ENCODE measurements at places on chromosomes 1 and 21.

- DNase-seq: no peak
Observed at GRCh38 chr1:17053086-17053684, 647 bp downstream of the SDHB start.

- no peak for DNase-seq
Observed at GRCh38 chr1:44405031-44405797, at the start of gene RNF220. TSS of gene RNF220 (plus strand) at chr1:44405255.

DNA sequence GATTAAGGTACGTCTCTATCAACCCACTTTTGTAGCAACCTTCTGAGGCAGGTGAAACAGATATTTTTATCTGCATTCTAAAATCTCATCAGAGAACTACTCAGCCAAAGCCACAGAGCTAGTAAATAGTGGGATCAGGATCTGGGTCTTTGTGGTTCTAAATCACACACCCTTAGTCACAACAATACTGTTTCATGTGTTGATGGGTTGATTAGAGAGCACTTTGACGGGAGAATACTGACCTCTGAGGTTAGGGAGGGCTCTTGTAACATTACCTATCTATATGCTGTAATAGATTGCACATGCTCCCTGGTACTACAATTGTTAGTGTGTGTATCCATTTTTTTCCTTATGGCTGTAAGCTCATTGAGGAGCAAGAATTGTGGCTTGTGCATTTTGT is 45.5 kb upstream of the CCDC190 start:
- DNase-seq: no peak

- no peak for DNase-seq
Observed at GRCh38 chr1:224493269-224493668, 58.7 kb upstream of the WDR26 start.

- no peak for DNase-seq
Observed at GRCh38 chr1:46221749-46222148, 18.6 kb downstream of the LURAP1 start.

DNA sequence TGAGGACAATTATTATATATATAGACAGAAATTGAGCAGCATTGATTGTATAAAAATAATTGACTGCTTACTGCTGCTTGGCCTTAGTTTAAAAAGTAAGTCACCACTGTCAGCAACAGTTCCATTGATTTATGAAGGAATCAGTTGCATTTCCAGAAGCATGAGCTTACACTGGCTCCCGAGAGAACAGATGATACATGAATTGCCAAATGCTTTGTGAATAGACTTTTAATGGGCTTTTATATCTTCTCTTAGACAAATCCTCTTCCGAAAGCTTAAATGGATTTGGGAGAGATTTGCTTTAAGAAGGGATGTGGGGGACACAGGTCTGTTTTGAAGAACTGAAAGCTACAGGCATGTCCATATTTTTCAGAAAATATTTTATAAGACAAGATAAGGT is 7.5 kb downstream of the FHAD1 start:
- DNase-seq: no peak

GRCh38 chr1:111841189-111841588 is 85.5 kb downstream of the DDX20 start:
- DNase-seq: no peak

- no peak for DNase-seq
Observed at GRCh38 chr1:91765880-91766443, 120.0 kb downstream of the TGFBR3 start.
